Hepatic stellate cell (primary cell): ENCODE measurements at places on chromosomes 3 and 15.
A peak's percentile ranks its signal among the peaks of the same experiment; 100 is the strongest.

- DNase-seq: no peak
Observed at GRCh38 chr15:48993380-48993779, 29.7 kb upstream of the SHC4 start.

DNA sequence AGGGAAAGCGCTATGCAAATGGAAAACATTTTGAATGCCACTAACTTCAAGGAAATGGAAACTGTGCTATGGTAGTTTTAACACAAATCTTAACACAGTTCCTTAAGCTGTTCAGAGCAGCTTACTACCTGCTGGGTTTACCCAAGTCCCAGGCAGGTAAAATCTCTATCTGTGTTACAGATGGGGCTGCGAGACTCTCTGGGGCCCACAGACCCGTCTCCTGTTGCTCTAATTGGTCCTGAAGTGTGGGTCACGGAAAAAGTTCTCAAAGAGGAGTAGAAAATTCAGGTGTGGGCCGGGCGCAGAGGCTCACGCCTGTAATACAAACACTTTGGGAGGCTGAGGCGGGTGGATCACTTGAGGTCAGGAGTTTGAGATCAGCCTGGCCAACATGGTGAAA lies 16.9 kb upstream of the ZFYVE19 start:
- DNase-seq: no peak

- DNase-seq: peak; percentile 37
Observed at GRCh38 chr3:161371441-161372320, at the start of gene SPTSSB. Gene SPTSSB, minus strand, starts transcription at chr3:161371517. Its CDS starts 25,194 bp downstream, at chr3:161346323.

DNA sequence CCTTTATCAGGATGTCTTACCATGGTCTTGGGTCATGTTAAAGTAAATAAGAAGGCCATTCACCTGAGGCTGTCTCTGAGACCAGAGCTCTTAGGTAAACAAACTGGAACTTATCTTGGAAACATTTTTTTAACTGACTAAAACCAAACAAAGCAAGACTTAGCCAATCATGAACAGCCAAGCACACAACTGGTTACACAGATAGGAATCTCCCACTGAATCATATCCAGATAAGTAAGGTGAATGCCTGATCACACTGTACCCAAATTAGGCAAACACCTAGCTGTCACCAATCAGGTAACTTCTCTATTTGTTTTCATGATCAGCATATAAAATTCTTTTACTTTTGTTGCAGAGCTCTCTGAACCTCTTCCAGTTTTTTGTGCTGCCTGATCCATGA lies 205.4 kb downstream of the CNTN3 start:
- no peak for DNase-seq

DNA sequence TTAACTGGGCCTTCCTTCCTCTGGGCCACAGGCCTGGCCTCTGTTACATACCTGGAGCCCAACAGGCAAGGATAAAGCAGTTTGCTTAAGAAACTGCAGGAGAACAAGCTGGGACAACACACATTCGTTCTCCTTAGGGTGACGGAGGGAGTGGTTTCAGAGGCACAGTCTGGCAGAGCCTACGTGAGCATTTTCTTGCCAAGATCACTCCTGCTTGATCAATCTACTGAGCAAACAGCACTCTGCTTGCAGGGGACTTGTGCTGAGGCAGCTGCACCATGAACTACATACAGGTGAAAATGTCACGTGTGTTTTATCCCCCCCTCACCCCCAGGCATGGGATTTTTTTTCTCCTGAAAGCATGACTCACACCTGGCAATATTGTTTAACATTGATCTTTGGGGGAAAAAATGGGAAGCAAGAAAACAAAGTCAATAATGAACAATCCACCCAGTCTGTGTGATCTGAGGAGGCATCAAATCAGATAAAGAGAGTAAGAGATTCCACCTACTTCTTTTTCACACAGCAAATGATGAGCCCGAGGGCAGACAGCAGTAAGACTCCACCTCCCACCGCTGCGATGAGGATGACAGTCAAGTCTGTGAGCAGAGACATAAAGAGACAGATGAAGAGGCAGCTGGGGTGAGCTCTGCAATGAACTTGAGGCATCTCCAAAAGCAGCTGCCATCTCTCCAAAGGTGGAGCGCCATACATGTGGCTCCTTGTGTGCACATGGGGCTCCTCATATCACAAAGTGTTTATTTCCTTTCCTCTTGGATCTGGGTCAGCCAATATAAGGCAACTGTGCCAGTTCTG lies 57.4 kb downstream of the CDCP1 start:
- DNase-seq: no peak

GRCh38 chr3:12689997-12690711 lies 26.2 kb upstream of the RAF1 start:
- no peak for DNase-seq

GRCh38 chr3:174242311-174243041 lies 616.7 kb upstream of the NAALADL2 start:
- DNase-seq: no peak

- DNase-seq: peak; percentile 79
Observed at GRCh38 chr3:126679318-126679751, 24.4 kb upstream of the TXNRD3 start.

DNA sequence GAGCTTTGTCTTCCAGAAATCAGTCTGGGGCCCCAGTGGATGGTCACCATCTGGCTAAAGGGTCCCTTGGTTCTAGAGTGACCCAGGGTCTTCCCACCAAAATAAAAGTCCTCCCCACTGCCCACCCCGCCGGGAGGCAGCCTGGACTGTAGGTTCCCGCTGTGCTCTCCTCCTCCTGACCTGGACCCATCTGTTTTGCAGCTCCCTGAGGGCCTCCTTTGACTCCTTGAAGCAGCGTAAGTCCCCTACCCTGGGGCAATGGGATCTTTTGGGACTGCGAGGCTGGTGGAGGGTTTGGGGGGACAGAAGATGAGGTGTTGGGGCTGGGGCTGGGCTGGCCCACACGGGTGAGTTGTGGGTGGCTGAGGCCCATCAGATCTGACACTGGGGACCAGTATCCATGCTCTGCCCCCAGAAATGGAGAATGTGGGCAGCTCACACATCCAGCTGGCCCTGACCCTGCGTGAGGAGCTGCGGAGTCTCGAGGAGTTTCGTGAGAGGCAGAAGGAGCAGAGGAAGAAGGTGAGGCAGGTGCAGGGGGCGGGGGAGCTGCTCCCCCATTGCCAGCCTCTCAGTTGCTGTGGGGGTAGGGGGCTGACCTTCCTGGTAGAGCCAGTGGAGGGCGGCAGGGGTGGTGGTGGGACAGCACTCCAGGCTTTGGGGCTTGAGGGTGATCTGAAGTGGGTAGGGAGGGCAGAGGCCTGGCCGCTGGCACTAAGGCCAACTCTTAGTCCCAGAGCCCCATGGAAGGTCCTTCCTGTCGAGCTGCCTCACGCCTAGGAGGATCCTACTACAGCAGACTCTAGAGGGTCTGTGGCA lies 30.4 kb downstream of the PSTPIP1 start:
- DNase-seq: no peak

- DNase-seq: no peak
Observed at GRCh38 chr3:44058868-44059203, 182.8 kb upstream of the TOPAZ1 start.

DNA sequence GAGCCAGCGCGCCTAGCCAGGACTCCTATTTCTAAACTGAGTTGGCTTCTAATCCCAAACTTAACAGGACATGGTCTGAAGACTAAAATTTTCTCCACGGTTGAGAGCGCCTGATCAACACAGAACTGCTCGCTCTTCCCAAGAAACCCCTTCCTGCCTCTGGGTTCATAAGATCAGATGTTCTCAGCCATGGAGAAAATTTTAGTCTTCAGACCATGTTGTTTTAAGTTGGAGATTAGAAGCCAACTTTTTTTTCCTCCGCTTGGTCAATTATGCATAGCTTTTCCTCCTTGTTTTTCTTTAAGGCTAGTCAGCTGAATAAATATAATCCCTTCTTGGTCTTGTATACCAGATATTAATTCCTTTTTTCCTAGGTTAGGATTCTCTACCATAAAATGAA lies 356.6 kb upstream of the ADAMTS9 start:
- DNase-seq: no peak

DNA sequence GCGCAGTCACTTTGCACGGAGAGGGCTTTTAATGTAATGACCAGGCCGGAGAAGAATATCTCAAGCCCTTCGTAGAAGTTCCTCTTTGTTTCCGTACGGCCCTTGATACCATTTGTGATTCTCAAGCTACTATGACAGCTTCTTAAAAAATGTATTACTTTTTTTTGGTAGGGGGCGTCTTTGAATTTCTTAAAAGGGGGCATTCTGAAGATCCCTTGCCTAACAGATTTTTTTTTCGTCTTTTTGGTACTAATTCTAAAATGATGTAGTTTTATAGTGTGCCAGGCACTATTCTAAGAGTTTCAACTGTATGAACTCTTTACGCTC lies 614.0 kb downstream of the MCTP2 start:
- DNase-seq: no peak

DNA sequence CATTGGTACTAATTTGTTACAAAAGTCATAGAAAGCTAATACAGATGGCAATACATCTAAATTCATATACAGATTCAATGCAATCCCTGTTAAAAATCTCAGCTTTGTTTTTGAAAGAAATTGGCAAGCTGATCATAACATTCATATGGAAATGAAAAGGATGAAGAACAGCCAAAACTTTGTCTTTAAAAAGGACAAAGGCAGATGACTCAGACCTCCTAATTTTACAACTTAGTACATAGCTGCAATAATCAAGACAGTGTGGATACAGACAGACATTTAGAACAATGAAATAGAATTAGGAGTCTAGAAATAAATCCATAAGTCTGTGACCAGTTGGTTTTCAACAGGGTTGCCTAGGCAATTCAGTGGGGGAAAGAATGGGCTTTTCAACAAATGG lies 63.3 kb downstream of the AQP9 start:
- no peak for DNase-seq

DNA sequence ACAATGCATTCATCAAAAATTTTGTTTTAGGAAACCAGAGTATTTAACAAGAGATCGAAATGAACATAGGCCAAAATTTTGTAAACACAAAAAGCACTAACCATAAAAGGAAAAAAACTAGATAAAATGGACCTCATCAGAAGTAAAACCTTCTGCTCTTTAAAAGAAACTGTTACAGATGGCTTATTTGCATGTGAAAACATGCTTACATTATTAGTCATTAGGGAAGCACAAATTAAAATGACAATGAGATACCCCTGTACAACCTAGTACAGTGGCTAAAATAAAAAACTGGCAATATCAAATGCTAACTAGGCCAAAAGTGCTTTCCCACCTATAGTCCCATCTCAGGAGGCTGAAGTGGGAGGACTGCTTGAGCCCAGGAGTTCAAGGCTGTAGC lies 19.3 kb downstream of the UBR1 start:
- no peak for DNase-seq

GRCh38 chr3:25125201-25125600 lies 302.9 kb upstream of the RARB start:
- DNase-seq: no peak

DNA sequence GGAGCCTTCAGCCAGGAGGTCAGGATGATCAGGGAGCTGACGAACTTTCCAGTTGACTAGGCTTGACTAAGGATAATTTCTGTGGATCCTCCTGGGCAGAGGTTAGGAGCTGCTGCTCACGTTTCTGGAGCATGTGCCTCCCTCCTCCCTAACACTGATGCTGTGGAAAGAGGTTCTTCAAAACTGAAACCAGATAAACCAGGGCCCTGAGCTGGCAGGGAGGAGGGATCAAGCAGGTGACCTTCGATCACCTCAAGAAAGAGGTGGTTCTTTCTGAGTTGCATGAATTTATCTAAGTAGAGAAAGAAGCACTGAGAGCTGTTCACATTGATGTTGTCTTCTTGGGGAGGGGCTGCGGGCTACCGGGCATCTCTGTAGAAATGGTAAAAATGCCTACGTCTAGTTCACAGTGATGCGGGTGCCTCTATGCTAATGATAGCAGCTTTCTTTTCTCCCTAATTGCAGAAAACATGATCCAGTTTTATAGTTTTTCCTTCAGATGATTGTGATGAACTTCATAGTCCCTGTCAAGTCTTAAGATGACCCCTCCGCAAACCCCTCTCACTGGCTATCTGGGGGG lies 332.7 kb upstream of the LRRFIP2 start:
- no peak for DNase-seq

DNA sequence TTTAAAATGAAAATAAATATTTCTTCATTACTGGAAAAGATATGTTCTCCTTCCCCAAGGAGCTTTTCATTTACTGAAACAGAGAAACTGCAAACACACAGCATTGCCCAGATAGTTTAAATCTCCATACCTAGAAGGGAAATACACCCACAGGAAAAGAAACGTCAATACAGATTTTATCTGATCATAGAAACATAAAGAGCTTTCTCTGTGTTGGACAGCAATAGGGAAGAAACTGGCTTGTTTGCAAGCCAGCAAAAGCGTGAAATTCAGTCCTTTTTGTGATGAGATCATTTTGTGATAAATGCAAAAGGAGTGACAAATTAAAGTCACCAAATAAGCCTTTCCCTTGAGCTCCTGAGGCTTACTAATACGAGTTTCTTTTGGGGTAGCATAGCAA lies 398.0 kb downstream of the TIGIT start:
- DNase-seq: no peak

GRCh38 chr15:90059208-90059985 lies 42.9 kb downstream of the IDH2 start:
- no peak for DNase-seq

- DNase-seq: no peak
Observed at GRCh38 chr3:197994736-197995135, 34.7 kb downstream of the LMLN start.

GRCh38 chr3:157122116-157122515 lies 37.8 kb downstream of the CCNL1 start:
- DNase-seq: peak; percentile 66

- DNase-seq: no peak
Observed at GRCh38 chr3:162770551-162770950, 1273.9 kb downstream of the OTOL1 start.

DNA sequence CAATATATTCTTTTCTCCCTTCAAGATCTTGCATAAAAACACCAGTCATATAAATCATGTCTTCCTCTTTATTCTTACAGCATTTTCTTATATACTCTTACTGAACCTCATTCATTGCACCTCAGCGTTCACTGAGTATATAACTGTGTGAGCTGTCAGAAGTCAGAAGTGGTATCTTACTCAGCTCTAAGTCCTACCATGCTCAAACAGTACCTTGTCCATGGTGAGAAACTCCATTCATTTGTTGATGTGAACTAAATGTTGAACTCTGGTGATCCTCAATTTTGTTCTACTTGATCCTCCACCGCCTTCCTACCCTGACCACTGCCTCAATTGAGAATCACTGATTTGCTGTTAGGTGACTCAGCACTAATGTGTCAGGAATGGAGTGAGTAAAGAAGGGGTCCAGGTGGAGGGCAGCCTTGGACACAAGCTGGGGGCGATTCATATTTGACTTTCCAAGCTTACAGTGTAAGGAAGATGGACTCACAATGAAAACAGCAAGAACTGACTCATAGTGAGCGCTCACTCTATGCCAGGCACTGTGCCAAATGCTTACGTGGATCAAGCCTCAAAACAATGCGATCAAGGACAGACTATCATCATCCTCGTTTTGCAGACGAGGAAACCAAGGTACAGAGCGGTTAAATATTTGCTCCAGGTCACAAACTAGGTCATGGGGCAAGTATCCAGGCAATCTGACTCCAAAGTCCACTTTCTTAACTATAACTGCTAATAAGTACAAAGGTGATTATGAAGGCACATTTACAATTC lies 13.5 kb upstream of the ZFYVE19 start:
- peak; percentile 49 for DNase-seq

DNA sequence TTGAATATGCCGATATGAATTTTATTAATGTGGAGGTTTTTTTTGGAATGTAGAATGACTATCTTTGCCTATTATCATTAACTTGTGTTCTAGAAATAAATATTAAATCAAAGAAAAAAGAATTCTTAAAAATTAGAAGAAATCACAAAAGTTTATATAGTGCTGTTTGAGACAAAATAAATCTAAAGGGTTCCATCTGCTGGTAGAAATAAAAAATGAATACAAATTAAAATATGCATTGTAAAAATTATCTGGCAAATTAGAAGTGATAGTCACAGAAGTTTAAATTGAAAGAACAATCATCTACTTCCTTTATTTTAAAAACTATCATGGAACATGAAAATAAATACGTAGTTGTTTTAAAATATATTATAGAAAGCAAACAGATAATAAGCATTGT lies 22.7 kb upstream of the ZBTB20 start:
- no peak for DNase-seq
